ENCODE measurements at places on chromosomes 5 and 9.

DNA sequence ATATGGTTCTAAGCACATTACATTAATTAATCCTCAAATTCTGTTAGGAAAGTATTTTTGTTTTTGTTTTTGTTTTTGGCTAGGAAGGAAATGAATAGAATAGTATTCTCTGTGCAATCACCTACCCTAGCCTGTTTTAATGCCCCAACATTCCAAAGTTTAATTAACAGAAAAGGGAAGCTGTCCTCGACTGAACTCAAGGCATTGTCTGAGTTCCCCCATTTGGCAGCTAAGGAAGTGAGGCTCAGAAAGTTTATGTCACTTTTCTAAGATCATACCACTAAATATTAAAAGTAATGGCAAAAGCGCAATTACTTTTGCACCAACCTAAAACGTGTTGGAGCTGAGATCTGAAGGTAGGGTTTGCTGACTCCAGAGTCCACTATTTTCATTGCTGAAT lies 59.8 kb downstream of the FGF1 start:
- no peak for DNase-seq

GRCh38 chr5:10485142-10485795 lies 43.6 kb downstream of the ROPN1L start:
- DNase-seq = no peak

DNA sequence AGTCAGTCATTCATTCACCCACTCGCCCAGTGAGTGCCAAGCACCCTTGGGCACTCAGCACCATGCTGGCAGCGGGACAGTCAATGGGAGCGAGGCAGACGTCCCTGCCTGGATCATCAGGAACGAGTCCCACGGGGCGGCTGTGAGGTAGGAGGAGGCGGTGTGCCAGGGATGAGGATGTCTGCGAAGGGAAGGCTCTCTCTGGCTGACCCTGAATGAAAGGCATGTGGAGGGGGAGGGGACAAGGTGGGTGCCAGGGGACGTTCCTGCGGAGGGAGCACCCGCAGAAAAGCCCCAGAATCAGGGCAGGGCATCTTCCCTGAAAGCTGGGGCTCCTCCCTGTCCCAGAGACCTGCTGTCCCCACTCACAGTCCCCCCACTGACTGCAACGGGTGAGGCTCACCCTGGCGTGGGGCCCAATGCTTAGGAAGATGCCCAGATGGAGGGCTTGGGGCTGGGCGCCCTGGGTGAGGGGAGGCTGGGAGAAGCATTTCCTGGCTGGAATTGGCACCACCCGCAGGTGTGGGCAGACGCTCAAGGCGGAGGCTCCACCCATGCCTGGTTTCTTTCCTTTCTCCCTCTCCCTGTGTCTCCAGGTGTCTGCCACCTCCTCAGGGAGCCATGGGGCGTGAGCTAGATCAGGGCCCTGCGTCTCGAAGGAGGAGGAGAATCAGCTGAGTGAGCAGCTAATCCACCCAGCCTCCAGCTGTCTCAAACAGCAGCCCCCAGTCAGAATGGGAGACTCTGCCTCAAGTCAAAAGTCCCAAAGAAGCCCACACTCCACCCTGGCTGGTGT lies 179.0 kb upstream of the PPP1R26 start:
- no peak for DNase-seq

GRCh38 chr9:117224695-117225094 lies 190.2 kb downstream of the ASTN2 start:
- no peak for DNase-seq

GRCh38 chr5:100901821-100902341 lies 1.2 kb downstream of the ST8SIA4 start:
- DNase-seq = no peak
